Sciatic nerve (tissue), 2 donors: ENCODE measurements at places on chromosomes 1 and 21. TPM values are rescaled to one million over a fixed set of nuclear protein-coding genes. Genes with fewer than 3 reads are reported as not detected.

- no peak for DNase-seq
Measured at GRCh38 chr1:19793360-19794046, 6.2 kb downstream of the TMCO4 start.

DNA sequence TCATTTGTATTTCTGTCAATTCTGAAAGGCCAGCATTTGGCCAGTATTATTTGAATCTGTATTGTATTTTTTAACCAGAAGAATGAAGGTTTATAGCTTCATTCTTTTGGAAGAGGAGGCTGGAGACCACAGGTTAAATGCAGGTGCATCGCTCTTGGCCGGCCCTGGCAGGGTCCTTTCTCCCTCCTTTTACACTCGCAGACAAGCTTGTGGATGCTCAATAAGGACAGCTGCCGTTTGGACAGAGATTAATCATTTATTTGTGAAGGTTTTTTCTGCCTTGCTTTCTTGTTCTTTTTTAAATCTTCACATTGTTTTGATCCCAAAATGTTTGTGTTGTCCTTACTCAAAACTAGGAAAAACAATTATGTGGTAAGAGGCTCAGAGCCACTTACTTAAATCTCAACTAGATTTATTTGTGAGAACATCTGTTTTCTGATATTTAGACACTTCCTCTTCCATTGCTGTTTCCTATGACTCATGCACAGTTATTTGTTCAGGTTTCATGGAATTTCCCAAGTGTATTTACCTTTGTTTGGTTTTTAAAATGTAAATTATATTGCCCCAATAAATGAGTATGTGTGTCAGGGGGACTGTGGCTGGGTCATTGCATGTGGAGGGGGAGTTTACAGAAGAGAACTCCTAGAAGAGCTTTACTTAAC is 46.7 kb upstream of the LAMC2 start:
- DNase-seq: no peak

- DNase-seq: no peak
Measured at GRCh38 chr1:187626056-187626455, 797.3 kb downstream of the PLA2G4A start.

The TCEA3 gene
- 48.4 TPM for total RNA-seq

- no peak for DNase-seq
Measured at GRCh38 chr1:182855911-182856310, 16.8 kb downstream of the DHX9 start.

DNA sequence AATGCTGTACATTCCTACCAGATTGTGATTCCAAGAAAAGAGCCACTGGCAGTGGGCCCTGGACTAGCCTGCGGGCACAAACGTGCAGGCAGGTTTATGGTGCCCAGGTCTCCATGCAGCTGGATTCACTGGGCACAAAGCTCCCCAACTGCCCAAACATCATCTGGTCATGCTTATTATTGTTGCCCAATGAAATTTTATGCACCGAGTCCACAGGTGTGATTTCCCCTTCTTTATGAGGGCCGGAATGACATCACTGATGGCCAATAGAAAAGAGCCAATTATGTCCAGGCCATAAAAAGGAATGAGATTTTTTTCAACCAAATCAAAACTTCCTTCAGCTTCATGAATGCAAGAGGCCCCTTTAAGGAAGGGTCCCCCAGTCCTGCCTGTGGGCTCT is 66.2 kb downstream of the ERI3 start:
- no peak for DNase-seq

The HTR6 gene
- not detected for total RNA-seq

- DNase-seq: no peak
Measured at GRCh38 chr1:60923389-60924087, 158.8 kb upstream of the NFIA start.

The TAS1R1 gene
- total RNA-seq: not detected

DNA sequence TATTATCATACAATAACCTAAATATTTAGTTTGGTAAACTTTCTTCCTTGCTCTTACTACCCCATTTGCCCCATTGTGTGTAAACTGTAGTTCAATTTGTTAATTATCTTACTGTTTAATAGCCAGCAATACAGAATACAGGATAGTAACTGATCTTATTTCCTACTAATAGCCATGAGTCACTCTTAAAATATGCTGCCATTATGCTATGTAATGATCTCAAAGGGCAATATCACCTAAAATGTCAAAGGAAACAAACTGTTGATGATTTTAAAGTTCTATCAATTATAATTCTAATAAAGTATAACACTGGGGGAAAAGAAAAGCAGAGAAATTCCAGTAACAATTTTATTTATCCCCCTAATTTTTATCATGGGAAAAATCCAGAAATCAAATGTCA is 4.3 kb downstream of the SLC30A1 start:
- DNase-seq: no peak

- DNase-seq: no peak
Measured at GRCh38 chr1:150017206-150017750, 6.8 kb upstream of the OTUD7B start.

DNA sequence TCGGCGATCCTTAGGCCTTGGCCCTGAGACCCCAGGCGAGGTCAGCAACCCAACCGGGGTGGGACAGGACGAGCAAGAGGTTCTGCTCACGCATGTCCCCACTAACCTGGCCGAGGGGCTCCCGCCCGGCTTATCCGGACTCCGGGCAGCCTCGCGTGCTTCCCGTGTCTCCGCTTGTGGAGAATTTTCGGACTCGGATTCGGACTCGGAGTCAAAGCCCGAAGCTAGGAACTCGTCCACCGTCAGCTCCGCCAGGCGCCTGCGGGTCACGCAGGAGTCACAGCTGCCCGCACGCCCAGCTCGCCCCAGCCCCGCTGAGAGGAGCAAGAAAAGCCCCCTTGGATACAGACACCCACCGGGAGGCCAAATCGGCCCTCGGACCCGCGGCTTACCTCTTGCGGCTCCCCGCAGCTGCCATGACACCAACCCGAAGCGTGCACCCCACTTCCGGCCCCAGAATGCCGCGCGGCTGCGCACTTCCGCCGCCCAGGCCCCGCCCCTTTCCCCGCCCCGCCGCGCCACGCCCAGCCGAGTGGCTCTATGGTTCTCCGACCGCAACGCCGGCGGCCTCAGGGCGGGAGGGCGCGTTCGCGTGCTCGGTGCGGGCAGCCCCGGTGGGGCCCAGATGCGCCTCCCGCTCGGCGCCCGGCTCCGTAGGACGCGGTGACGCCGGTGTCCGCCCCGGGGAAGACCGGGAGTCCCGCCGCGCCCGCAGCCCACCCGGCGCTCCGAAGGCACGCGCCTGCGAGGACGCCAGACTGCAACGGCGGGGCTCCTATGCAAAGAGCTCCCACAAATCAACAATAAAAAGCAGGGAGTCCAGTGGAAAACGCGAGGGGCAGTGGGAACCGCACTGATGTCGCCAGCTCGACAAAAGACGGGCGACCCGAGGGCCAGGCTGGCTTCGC is at the start of gene NOC2L:
NOC2L (minus strand) TSS at position 434 of the 908 bp plus-strand sequence; CDS start at position 418, 16 bp downstream.
- peak; percentile 97 for DNase-seq

DNA sequence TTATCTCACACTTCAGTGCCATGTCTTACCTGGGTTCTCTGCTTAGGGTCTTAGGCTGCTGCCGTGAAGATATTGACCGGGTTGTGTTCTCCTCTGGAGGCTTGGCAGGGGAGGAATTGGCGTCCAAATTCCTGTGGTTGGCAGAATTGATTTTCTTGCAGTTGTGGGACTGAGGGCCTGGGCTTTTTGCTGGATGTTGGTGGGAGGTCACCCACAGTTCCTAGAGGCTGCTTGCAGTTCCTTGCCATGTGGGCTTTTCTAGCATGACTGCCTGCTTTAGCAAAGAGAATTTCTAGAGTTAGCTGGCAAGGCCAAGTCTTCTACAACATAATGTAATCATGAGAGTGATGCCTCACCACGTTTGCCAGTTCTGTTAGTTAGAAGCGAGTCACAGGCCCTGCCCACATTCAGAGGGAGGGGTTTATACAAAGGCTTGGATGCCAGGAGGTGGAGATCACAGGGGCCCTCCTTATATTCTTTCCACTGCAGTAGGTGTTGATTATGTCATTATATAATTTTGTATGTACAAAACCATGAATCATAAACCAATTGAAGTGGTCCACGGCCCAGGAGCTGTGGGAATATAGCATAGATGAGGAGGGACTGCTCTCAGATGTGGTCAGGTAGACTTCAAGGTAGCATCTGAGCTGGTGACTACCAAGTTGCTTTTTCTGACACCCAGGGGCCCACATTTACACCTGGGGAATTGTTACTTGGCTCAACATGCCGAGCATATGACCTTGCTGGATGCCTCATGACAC is 6.6 kb downstream of the UBL4B start:
- DNase-seq: no peak

The LAMC2 gene
- 3.4 TPM for total RNA-seq

DNA sequence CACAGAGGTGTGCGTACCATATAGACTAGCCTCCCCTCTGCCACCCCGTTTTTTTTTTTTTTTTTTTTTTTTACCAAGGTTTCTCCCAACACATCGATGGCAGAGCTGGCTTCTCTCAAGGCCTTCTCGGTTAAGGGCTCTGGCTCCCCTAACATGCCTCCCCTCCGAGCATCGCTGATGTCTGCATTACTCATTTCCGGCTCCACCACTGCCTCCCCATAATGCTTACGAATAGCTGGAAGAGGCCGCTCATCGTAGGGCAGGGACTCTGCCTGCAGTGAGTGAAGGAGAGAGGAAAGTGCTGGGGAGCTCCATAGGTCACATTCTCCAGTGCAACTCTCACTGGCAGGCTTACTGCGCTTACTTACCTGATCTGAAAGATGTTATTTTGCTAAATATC is 20.6 kb downstream of the CEP104 start:
- DNase-seq: no peak

- DNase-seq: no peak
Measured at GRCh38 chr21:39189857-39190604, 6.8 kb upstream of the PSMG1 start.

DNA sequence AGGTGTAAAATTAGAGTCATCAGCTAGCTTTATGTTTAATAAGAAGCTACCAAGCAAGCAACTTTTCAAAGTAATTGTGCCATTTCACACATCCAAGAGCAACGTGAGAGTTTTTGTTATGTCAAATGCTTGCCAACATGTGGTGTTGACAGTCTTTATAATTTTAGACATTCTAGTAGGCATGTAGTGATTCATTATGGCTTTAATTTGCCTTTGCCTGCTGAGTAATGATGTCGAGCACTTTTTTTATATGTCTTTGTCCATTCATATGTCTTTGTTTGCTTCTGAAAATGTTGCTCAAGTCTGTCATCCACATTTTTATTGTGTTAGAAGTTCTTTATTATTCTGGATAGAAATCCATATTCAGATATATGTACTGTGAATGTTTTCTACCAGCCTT is 21.4 kb upstream of the CHIT1 start:
- no peak for DNase-seq

The RIPPLY3 gene
- not detected for total RNA-seq

DNA sequence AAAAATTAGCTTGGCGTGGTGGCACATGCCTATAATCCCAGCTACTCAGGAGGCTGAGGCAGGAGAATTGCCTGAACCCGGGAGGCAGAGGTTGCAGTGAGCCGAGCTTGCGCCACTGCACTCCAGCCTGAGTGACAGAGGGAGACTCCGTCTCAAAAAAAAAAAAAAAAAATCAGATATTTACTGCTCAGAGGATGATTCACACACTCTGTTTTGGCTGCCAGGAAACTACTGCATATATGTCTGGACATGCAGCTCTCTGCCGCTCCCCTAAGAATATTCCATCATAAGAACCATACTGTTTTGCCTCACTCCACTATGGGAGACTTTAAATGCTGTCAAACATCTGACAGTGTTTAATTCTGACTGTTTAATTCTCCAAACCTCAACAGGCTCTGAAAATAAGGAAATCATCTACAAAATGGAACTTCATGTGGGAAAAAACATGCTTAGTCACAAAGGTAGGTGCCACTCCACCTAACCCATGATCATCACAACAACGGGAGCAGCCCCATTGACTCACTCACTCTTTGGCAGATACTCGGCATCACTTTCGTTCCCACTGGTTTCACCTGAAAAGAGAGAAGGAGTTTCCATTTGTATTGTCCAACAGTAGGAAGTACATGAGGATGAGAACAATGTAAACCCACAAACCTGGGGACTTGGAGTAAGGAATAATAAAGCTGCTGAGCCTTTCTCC is 29.3 kb upstream of the BCAS2 start:
- DNase-seq: no peak

GRCh38 chr1:68470388-68470970 is 20.7 kb upstream of the RPE65 start:
- DNase-seq: no peak

The HP1BP3 gene
- total RNA-seq: 284 TPM

The SERTAD4 gene
- 9.5 TPM for total RNA-seq

The OR2M3 gene
- 0.04 TPM for total RNA-seq

- DNase-seq: no peak
Measured at GRCh38 chr1:224298346-224299330, 31.3 kb downstream of the NVL start.

The PAPPA2 gene
- 1.6 TPM for total RNA-seq

DNA sequence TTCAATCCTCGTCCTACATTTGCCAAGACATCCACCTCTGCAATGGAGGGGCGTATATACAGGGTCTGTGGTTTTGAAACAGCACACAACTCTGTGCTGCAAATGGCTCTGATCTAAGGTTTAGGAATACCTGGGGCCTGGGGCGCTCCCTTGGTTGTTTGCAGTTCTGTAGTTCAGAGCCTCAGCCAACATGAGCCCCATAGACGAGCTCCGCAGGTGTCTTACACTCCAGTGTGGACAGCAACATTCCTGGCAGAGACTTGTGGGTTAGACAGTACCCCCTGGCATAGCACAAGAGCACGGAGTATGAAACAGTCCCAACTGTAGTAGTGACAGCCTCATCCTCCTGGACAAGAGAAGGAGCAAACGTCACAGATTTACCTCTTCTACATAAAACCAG is 120.3 kb upstream of the BARHL2 start:
- DNase-seq: no peak

The ZBTB7B gene
- total RNA-seq: 45.3 TPM

The MMEL1 gene
- total RNA-seq: 1.7 TPM

- DNase-seq: no peak
Measured at GRCh38 chr1:236370420-236370819, 23.7 kb upstream of the EDARADD start.

- DNase-seq: no peak
Measured at GRCh38 chr1:83985048-83985447, 13.9 kb downstream of the TTLL7 start.

The CELA2B gene
- not detected for total RNA-seq

The TMPRSS2 gene
- total RNA-seq: 0.49 TPM

DNA sequence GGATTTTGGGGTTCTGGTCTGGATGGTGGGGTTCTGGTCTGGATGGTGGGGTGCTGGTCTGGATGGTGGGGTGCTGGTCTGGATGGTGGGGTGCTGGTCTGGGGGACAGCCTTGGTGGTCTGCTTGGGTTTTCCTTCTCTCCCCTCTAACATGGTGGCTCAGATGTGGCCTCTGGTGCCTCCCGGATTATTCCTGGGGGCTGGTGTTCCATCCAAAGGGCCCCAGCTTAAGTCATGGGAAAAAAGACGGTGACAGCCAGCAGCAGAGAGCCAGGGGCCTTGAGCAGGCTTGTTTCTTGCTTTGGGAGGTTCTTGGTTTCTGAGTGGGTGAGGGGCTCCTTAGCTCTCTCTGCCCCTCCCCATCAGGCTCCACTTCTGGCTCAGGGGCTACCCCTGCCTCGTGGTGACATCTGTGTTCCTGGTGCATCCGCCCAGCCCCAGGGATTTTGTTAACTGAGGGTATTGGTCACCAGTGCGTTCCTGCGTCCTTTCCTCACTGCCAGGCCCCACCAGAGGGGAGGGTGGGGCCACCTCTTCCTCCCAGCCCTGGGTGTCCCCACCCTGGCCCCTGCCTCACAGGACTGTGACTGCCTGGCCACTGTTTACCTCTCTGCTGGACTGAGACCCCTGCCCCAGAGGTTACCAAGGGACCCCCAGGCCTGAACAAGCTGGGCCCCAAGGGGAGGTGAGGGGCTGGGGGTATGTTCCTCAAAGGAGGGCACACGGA is 43.2 kb upstream of the ACTRT2 start:
- DNase-seq: peak; percentile 50
